Activated CD8-positive, alpha-beta memory T cell treated with anti-CD3 and anti-CD28 coated beads, Interleukin-2, amount 10 ng/mL, durations not matched to agents 7 days and 5 days (primary cell): ENCODE measurements at places on chromosomes 1 and 21.

GRCh38 chr1:6509220-6509918, 17.9 kb upstream of the PLEKHG5 start:
- no peaks in the 10 kb centered on the region for H3K4me1 ChIP-seq
- no peak overlapping the region for H3K4me3 ChIP-seq
- no peaks in the 10 kb centered on the region for H3K36me3 ChIP-seq
- H3K27ac ChIP-seq = no peak overlapping the region
- H3K27me3 ChIP-seq = no peaks in the 10 kb centered on the region

DNA sequence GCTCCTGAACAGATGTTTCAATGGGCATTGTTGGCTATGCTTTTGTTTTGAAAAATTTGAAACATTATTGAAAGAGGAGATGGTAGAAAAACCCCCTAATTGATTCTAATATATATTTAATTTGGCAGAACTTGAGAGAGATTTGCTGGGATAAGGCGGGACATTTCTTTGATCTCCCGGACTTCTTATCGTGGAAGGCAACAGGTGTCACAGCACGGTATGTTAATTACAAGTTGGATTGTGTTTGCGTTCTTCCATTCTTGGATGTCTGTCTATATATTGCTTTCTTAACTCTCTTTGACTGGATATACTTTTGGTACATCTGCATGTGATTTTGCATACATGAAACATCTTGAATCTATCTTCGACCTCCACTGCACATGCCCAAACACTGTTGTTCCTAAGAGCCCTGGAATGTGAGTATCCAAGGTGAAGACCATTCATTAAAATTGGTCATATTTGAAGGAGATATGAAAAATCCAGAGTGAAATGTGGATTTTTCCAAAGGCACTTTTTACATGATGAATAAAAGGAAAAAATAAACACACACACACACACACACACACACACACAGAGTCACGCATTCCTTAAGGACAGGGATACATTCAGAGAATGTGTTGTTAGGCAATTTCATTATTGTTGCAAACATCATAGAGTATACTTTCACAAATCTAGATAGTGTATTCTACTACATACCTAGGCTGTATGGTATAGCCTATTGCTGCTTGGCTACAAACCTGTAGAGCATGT, 81.9 kb downstream of the FGGY start:
- no peak overlapping the region for H3K4me3 ChIP-seq
- H3K27ac ChIP-seq = no peak overlapping the region
- DNase-seq = no peak
- no peaks in the 10 kb centered on the region for H3K4me1 ChIP-seq
- no peaks in the 10 kb centered on the region for H3K27me3 ChIP-seq

DNA sequence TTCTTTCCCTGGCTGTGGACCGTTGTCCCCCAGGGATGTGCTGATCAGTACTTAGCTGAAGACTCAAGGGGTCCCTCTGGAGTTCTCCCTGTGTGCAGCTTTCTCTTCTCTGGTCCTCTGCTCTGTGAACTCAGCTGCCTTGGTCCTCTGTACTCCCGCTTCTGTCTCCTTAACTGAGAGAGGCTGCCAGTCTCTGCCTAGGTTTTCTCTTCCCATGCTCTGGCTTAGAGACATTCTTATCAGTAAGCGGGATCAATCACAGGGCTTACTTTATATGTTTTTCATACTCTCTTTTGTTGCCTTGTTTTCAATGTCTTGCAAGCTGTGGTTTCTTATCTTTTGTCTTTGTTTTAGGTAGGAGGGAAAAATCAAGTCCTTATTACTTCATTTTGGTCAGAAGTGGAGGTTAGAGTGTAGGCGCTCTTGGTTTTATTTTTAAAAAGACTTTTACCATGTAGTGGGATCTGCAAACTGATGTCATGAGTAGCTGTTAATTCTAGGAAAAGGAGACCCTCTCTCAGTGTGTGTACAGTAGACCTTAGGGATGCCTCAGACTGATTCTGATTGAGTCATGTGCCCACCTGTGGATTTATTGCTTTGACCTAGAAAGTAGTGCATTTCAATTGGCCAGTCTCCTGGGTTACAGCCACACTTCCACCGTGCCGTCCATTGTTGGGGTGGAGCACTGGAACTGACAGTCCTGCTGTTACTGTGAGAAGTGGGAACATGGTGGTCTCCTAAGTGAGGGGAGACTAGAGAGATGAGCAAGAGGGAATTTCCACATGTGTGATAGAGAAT, 46.6 kb downstream of the TTC3 start:
- no peak overlapping the region for H3K27ac ChIP-seq
- no peak for DNase-seq
- peaks cover 25% of the 10 kb centered on the region for H3K4me1 ChIP-seq
- H3K36me3 ChIP-seq = peaks cover 16% of the 10 kb centered on the region

GRCh38 chr21:33578214-33578613, 10.3 kb downstream of the DONSON start:
- DNase-seq = no peak
- peaks cover 53% of the 10 kb centered on the region for H3K36me3 ChIP-seq
- no peak overlapping the region for H3K4me3 ChIP-seq
- H3K27ac ChIP-seq = no peak overlapping the region
- no peaks in the 10 kb centered on the region for H3K27me3 ChIP-seq

GRCh38 chr1:87903242-87903641, 574.6 kb downstream of the LMO4 start:
- H3K36me3 ChIP-seq = no peaks in the 10 kb centered on the region
- no peak overlapping the region for H3K27ac ChIP-seq
- H3K4me1 ChIP-seq = no peaks in the 10 kb centered on the region
- DNase-seq = no peak

DNA sequence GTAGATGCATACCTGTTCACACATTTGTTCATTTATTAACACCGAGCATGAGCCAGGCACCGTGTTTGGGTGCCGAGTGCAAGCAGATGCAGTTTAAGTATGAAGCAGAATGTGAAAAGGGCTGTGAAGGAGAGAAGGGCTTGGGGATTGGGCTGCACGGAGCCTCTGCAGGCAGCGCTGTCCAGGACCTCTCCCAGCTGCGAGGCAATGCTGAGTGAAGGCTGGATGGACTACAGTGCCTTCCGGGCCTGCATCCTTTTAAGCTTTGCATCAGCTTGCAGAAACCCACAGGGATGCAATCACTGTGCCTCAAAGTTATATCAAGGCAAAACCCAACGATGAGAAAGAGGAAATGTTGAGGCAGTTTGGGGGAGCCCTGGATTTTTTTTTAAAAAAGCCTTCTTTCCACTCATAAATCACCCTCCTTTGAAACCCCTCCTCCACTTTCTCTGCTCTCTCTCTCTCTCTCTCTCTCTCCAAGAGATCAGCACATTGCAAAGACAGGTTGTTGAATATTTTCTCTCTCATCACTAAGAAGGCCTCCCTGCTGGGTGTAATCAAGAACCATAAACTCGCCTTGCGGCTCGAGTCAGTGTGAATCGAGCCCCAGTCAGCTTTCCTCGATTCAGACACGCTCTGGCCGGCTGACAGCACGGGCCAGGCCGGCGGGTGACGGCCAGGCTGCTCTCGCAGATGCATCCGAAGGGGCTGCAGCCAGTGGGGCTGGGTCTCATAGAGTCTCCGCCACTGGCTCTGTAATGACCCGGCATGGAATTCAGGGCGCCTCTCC, 89.2 kb upstream of the POU3F1 start:
- no peaks in the 10 kb centered on the region for H3K36me3 ChIP-seq
- DNase-seq = no peak
- no peak overlapping the region for H3K27ac ChIP-seq
- H3K27me3 ChIP-seq = peaks cover 83% of the 10 kb centered on the region
- no peaks in the 10 kb centered on the region for H3K4me1 ChIP-seq

DNA sequence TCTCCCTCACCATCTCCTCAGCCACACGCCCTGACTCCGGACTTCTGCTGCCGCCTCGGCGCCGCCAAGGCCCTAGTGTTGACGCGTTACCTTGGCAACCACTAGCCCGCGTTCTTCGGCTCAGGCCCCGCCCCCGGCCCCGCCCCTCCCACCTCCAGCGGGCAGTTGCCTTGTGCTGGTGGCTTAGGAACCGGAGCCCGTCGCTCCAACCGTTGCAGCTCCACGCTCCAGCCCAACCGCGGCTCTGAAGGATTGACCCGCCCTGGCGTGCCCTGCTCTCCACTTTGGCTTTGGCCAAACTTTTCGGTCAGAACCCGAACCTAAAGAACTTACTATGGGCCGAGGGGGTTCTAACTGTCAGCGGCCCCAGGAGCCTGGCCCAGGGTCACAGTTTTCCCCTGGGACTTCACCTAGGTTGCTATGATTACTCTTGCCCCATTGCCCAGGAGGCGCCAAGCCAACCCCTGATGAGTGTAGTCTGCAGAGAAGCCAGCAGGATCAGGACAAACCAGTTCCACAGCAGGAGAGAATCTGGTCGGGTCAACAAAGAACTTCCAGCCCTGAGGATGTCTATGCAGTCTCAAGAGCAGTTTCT, at the start of gene CFAP45:
Gene CFAP45, minus strand, starts transcription at position 80 of the 595 bp plus-strand sequence. Its CDS starts 67 bp downstream, at position 13.
- H3K4me1 ChIP-seq = no peaks in the 10 kb centered on the region
- H3K36me3 ChIP-seq = no peaks in the 10 kb centered on the region
- no peak for DNase-seq
- H3K4me3 ChIP-seq = no peak within 1 kb of the TSS
- H3K27ac ChIP-seq = no peak within 1 kb of the TSS

DNA sequence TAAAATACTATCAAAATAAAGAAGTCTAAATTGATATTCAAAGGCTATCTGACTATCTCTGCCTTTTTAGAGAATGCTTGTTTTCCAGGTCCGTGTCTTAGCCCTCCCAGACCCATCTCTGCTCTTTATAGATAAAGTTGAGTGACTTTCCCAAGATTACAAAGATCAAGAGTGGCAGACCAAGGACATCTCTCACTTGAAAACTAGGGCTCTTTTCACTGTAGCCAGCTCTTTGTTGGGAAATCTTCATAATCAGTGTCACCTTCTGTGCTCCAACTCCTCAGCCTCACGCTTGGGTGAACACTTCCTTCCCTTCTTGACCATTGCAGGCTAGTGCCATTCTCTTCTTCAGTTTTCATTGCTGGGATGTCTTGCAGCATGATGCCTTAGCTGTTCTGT, 211.1 kb downstream of the PBX1 start:
- no peaks in the 10 kb centered on the region for H3K27me3 ChIP-seq
- H3K4me3 ChIP-seq = no peak overlapping the region
- no peaks in the 10 kb centered on the region for H3K4me1 ChIP-seq
- DNase-seq = no peak

DNA sequence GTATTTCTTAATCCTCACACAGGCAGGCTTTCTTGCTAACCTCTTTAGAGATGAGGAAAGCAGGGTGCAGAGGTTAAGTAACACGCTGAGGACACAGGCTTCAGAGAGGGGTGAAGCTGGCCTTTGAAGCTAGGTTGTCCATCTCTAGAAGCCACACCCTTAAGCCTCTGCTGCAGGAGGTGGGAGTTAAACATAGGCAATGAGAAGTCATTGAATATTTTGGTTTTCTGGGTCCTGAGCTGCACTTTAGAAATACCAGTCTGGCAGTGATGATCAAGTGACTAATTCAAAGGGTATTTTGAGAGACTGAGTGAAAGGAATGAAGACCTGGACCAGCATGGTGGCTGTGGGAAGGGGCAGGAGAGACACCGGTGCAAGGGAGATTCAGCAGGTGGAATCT, 9.9 kb downstream of the KCNJ15 start:
- DNase-seq = no peak
- H3K36me3 ChIP-seq = no peaks in the 10 kb centered on the region
- H3K4me3 ChIP-seq = no peak overlapping the region
- no peak overlapping the region for H3K27ac ChIP-seq
- peaks cover 12% of the 10 kb centered on the region for H3K27me3 ChIP-seq
- H3K4me1 ChIP-seq = no peaks in the 10 kb centered on the region

- no peaks in the 10 kb centered on the region for H3K4me1 ChIP-seq
- H3K36me3 ChIP-seq = peaks cover 2% of the 10 kb centered on the region
- no peak for DNase-seq
- no peak overlapping the region for H3K4me3 ChIP-seq
Measured at GRCh38 chr21:42213082-42213774, 5.7 kb upstream of the ABCG1 start.

DNA sequence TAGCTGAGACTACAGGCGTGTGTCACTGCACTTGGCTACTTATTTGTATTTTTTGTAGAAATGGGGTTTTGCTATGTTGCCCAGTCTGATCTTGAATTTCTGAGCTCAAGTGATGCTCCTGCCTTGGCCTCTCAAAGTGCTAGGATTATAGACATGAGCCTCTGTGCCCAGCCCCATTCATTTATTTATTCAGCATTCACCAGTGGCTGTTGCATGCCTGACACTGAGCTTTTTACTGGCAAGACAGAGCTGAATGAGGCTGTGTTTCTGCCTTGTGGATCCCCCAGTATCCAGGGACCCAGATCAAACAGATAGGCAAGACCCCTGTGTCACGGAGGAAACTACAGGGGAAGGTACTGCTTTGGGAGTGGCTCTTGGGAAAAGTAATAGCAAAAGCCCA, 109.4 kb downstream of the DISC1 start:
- no peaks in the 10 kb centered on the region for H3K4me1 ChIP-seq
- peaks cover 2% of the 10 kb centered on the region for H3K36me3 ChIP-seq
- H3K27me3 ChIP-seq = no peaks in the 10 kb centered on the region
- H3K27ac ChIP-seq = no peak overlapping the region

DNA sequence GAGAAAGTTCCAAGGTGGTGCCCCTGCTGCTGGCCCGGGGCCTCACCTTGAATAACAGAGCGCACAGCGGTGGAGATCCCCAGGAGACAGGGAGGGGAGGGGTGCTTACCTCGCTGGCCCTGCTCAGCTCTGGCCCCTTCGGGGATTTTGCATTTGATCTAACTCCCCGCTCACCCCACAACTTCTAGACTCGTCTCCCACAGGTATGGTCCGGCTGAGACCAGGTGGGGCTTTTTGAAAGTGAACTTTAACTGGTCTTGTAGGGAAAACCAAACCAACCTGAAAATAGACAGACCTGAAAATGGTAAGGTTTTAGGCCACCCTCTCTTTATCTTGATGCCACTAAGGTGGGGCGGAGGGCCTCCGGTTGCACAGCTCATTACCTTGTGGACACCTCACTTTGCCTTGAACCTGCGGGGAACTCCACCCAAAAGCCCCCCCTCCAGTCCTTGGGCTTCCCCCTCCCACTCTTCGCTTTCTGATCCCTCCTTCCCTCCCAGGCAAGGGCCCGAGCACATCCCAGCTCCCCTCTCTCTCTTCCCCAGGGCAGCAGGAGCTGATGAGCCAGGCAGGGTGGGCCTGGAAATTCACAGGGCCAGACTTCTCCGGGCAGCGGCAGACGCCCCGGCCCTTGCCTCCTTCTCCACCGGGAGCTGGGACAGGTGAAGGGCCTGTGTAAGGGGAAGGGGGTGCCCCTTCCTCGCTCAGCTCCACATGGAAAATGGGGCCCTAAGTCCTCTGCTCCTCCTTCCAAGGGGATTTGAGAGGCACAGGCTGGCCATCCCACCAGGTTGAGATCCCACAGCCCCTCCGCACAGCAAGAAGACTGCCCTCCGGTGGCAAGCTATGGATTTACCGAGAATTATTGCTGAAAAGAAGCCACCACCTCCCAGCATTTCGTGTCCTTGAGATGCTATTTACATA, 16.1 kb downstream of the TNFRSF8 start:
- no peak overlapping the region for H3K4me3 ChIP-seq
- DNase-seq = peak; percentile 71
- H3K27ac ChIP-seq = no peak overlapping the region
- H3K36me3 ChIP-seq = peaks cover 48% of the 10 kb centered on the region

GRCh38 chr1:59482986-59483385, 186.1 kb downstream of the FGGY start:
- peaks cover 19% of the 10 kb centered on the region for H3K4me1 ChIP-seq
- DNase-seq = no peak
- no peak overlapping the region for H3K27ac ChIP-seq
- no peaks in the 10 kb centered on the region for H3K36me3 ChIP-seq
- no peak overlapping the region for H3K4me3 ChIP-seq
